ENCODE measurements at places on chromosomes 16 and 17.

GRCh38 chr17:73983621-73984400, 219.7 kb upstream of the RPL38 start:
- H3K36me3 ChIP-seq = no peaks in the 10 kb centered on the region
- H3K4me3 ChIP-seq = no peak overlapping the region
- H3K27me3 ChIP-seq = no peaks in the 10 kb centered on the region
- H3K27ac ChIP-seq = no peak overlapping the region
- no peak for DNase-seq

DNA sequence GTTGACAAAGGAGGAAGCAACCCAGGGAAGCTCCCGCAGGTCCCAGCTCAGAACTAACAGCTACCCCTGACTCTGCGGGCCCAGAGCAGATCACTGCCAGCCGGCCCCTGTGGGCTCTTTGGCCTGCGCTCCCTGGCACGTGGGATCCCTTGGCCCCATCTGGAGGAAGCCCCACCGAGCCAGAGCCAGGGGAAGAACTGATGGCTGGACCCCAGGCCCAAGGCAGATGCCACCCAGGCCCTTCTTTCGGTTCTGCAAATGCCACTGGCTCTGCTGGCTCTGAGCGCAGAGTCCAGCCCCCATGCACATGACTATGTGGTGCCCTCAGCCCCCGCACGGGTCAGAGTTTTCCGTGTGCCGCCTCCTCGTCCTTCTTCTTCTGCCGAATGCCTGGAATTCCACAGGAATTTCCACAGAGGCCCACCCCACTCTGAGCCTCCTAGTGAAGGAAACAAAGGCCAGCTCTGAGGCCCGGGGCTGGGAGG, 35.8 kb upstream of the SNN start:
- H3K27ac ChIP-seq = no peak overlapping the region

- no peak overlapping the region for H3K27ac ChIP-seq
- peak overlapping the region; percentile 23 for H3K4me3 ChIP-seq
- peak; percentile 94 for DNase-seq
- peaks cover 3% of the 10 kb centered on the region for H3K4me1 ChIP-seq
- H3K36me3 ChIP-seq = no peaks in the 10 kb centered on the region
- no peaks in the 10 kb centered on the region for H3K27me3 ChIP-seq
Measured at GRCh38 chr16:4328046-4328781, 12.3 kb downstream of the GLIS2 start.

- H3K4me1 ChIP-seq = no peaks in the 10 kb centered on the region
- no peak for DNase-seq
- no peaks in the 10 kb centered on the region for H3K36me3 ChIP-seq
- no peaks in the 10 kb centered on the region for H3K27me3 ChIP-seq
- no peak overlapping the region for H3K4me3 ChIP-seq
Measured at GRCh38 chr16:64687123-64687522, 434.7 kb downstream of the CDH11 start.

- peak overlapping the region; percentile 74 for H3K4me3 ChIP-seq
- H3K27me3 ChIP-seq = no peaks in the 10 kb centered on the region
- DNase-seq = peak; percentile 27
- H3K27ac ChIP-seq = no peak overlapping the region
Measured at GRCh38 chr17:44324092-44324570, 492 bp downstream of the SLC25A39 start.

- no peak overlapping the region for H3K4me3 ChIP-seq
- H3K27ac ChIP-seq = no peak overlapping the region
- H3K4me1 ChIP-seq = no peaks in the 10 kb centered on the region
- H3K27me3 ChIP-seq = no peaks in the 10 kb centered on the region
- H3K36me3 ChIP-seq = no peaks in the 10 kb centered on the region
- DNase-seq = no peak
Measured at GRCh38 chr16:89097392-89097772, 3.7 kb downstream of the ACSF3 start.

DNA sequence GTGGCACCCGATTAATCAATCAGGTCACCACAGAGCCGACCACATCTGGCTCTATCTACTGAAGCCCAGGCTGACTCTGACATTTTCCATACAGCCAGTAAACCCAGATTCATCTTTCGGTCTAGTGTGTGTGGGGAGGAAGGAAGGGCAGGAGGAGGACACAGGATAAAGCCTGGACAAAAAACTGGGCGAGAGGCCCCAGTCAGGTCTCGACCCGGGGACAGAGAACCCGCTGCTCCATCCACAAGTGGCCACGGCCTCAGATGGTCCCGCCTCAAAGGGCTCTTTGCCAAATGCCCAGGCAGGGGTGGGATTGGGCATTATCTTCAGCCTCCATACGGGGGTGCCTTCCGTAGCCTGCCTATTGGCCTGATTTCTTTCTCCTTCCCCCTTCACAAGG, 7.8 kb downstream of the ABR start:
- no peaks in the 10 kb centered on the region for H3K4me1 ChIP-seq
- no peak overlapping the region for H3K4me3 ChIP-seq
- no peak overlapping the region for H3K27ac ChIP-seq

DNA sequence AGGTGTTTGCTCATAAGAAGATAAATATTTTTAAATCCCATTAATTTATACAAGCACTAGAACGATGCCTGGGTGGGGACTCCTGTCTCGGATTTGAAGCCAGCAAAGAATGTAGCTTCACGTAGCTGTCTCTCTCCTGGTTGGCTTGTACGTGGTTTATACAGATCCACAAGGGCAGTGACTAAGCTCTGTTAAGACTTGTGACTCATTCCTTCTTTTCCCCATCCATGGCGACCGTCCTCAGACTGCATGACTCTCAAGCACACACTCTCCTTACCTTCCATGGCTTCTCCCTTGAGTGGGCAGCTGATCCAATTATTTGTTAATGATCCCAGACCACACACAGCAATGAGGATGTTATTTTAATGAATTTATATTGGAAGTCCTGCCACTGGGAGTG, 679.7 kb upstream of the SOX9 start:
- H3K4me1 ChIP-seq = no peaks in the 10 kb centered on the region
- H3K36me3 ChIP-seq = no peaks in the 10 kb centered on the region
- no peak overlapping the region for H3K4me3 ChIP-seq
- H3K27me3 ChIP-seq = no peaks in the 10 kb centered on the region

GRCh38 chr17:64219571-64219970, 43.5 kb downstream of the TEX2 start:
- no peaks in the 10 kb centered on the region for H3K27me3 ChIP-seq
- no peaks in the 10 kb centered on the region for H3K36me3 ChIP-seq
- no peak overlapping the region for H3K4me3 ChIP-seq
- H3K4me1 ChIP-seq = peaks cover 6% of the 10 kb centered on the region
- H3K27ac ChIP-seq = no peak overlapping the region

DNA sequence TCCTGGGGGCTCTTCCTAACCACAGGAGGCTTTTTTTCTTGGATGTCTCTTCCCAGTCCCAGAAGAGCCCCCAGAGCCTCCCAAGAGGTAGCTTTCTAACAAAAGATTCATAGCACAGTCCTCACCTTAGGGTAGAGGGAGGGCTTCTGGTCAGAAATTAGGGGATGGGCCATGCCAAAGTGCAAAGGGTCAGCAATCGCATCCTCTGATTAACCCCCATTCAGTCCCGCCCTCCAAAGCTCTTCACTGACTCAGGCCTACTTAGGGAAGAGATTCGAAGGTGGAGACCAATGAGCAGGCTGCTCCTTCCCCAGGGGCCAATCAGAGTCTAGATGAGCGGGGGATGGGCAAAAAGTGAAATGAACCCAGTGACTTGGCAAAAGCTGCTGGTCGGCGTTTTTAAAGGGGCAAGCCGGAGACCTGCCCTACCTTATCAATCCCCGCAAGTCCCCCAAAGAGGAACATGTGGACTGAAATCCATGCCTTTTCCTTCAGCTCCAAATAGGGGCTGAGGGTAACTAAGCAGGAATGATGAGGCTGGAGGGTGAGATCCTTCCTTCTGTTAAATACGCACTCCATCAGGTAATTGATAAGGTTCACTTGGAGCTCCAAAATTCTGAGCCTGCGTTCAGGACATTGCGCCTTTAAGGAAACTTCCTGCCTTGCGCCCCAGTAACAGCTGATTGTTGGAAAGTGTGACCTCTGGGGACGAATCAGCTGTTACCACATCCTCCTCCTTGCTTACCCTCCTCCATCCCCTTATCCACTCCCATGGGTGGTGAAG, 6.9 kb upstream of the TLCD2 start:
- H3K27me3 ChIP-seq = no peaks in the 10 kb centered on the region
- DNase-seq = peak; percentile 100
- no peaks in the 10 kb centered on the region for H3K36me3 ChIP-seq

DNA sequence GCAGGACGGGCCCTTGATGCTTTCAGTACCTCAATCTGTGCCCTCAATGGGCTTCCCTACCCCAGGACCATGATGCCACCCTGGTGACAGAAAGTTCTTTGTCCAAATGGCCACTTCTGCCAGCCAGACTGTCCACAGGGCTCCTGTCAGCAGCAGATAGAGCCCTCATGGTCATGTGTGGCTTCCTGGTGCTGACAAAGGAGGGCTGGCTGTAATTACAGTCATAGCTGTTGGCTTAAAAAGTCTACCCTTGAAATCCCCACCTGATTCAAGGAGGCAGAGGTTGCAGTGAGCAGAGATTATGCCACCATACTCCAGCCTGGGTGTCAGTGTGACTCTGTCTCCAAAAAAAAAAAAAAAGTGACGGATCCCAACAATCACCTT, 3.3 kb downstream of the TRPV2 start:
- H3K4me3 ChIP-seq = no peak overlapping the region
- DNase-seq = no peak
- no peak overlapping the region for H3K27ac ChIP-seq
- no peaks in the 10 kb centered on the region for H3K27me3 ChIP-seq

GRCh38 chr17:4598776-4599504, 14.6 kb downstream of the SMTNL2 start:
- no peak overlapping the region for H3K27ac ChIP-seq
- DNase-seq = no peak
- H3K4me1 ChIP-seq = peaks cover 7% of the 10 kb centered on the region
- H3K4me3 ChIP-seq = no peak overlapping the region
- H3K36me3 ChIP-seq = no peaks in the 10 kb centered on the region

DNA sequence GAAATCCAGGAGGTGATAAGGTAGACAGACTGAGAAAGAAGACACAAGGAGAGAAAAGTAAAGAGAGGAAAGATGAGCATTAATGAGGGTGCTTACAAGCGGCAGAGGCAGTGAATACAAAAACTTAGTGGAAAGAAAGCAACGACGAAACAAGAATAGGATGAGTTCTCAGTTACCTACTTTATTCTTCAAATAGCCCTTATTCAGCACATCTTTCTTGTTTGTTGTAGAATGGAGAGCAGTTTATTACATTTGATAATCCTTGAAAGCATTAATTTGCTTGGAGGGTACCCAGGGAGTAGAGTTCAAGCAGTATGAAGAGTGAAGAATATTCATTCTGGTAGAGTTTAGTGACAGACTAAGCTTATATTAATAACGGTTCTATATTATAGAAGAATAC, 22.4 kb downstream of the PAFAH1B1 start:
- DNase-seq = no peak
- peaks cover 3% of the 10 kb centered on the region for H3K36me3 ChIP-seq
- H3K27me3 ChIP-seq = no peaks in the 10 kb centered on the region

DNA sequence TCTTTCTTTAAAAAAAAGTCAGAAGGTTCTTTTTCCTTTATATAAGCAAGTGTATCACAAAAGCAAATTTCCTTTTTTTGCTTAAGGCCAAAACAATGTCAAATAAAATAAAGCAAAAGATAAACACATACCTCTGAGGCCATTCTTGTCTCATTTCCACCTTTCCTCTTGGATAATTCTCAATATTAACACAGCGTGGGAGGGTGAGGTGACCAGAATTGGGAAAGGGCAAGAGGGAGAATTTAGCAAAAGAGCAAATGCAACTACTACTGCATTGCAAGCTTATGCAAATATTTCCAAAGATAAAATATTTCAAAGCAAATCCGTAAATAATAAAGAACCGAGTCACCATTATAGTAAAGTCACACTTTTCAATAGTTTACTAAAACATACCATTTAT, 153.4 kb upstream of the PSMD7 start:
- H3K27ac ChIP-seq = no peak overlapping the region
- no peaks in the 10 kb centered on the region for H3K36me3 ChIP-seq
- no peak for DNase-seq
- no peaks in the 10 kb centered on the region for H3K27me3 ChIP-seq

- H3K27me3 ChIP-seq = no peaks in the 10 kb centered on the region
- H3K27ac ChIP-seq = no peak overlapping the region
- H3K4me1 ChIP-seq = no peaks in the 10 kb centered on the region
- no peak for DNase-seq
Measured at GRCh38 chr17:50157891-50158290, 7.4 kb upstream of the PPP1R9B start.

- H3K4me3 ChIP-seq = peak overlapping the region; percentile 17
- H3K27ac ChIP-seq = peak overlapping the region; percentile 96
- peaks cover 6% of the 10 kb centered on the region for H3K36me3 ChIP-seq
- peaks cover 7% of the 10 kb centered on the region for H3K4me1 ChIP-seq
Measured at GRCh38 chr16:30947859-30948666, 805 bp upstream of the ORAI3 start.

DNA sequence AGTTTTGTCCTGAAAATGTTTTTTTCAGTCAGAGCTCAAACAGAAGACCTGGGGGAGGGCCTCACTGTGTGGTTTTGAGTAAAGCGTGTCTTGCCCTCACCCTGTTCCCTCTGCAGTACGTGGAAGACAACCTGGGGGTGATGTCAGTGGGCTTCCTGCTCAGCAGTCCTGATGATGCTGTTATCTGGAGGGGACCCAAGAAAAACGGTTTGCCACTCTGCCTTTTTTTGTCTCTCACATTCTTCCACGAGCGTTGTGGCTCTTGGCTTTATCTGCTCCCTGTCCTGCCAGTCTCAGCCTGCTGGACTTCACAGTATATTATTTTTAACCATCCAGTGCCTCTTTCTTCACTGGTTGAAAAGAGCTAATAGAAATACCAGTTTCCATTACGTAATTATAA, 12.9 kb downstream of the NUBP1 start:
- H3K36me3 ChIP-seq = peaks cover 3% of the 10 kb centered on the region
- DNase-seq = no peak
- H3K4me1 ChIP-seq = no peaks in the 10 kb centered on the region
- H3K4me3 ChIP-seq = no peak overlapping the region

GRCh38 chr17:50683434-50684287, 24.1 kb downstream of the ANKRD40 start:
- peaks cover 1% of the 10 kb centered on the region for H3K4me1 ChIP-seq
- no peak for DNase-seq
- no peak overlapping the region for H3K27ac ChIP-seq
- H3K27me3 ChIP-seq = no peaks in the 10 kb centered on the region
- no peak overlapping the region for H3K4me3 ChIP-seq
- no peaks in the 10 kb centered on the region for H3K36me3 ChIP-seq

- H3K27ac ChIP-seq = no peak overlapping the region
- no peaks in the 10 kb centered on the region for H3K4me1 ChIP-seq
- no peaks in the 10 kb centered on the region for H3K36me3 ChIP-seq
- H3K4me3 ChIP-seq = no peak overlapping the region
Measured at GRCh38 chr17:43114151-43114552, 11.0 kb downstream of the BRCA1 start.

DNA sequence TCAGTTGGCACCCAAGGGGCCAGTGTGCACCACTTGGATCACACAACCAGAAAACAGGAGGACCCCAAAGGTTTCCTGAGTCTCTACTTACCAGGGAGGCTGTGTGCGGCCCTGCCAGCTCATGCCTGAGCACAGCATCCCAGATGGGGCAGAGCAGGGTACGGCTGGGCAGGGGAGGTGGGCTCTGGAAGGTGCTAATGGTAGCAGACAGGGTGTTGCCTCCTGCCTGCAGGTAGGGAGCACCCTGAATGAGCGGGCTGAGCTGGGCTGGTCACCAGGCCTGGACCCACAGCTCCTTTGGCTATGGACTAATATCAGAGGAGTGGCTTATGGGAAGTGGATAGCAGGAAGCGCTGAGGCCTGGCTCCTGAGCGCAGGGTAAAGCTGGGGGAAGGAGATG, 14.6 kb downstream of the RECQL5 start:
- H3K4me1 ChIP-seq = no peaks in the 10 kb centered on the region
- DNase-seq = no peak
- no peaks in the 10 kb centered on the region for H3K36me3 ChIP-seq
- H3K27me3 ChIP-seq = no peaks in the 10 kb centered on the region
- H3K4me3 ChIP-seq = no peak overlapping the region
